ENCODE measurements at places on chromosomes 4 and X.

DNA sequence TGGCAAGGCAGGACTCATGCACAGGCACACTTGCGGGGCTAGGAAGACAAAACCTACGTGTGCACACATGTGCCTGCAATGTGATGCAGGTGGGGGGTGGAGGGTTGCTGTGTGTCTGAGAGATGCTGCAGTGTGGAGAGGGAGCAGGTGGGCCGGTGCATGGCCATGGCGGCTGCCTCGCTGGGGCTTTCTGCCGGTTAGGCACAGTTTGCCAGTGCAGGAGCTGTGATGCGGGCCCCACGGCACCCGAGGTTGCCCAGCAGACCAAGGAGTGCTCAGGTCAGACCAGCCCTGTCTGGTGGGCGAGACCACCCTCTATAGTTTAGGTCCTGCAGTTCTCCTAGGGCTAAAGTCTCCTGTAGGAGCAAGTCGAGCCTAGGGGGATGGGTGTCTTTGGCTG lies 4.4 kb upstream of the AFM start:
- no peak for DNase-seq

DNA sequence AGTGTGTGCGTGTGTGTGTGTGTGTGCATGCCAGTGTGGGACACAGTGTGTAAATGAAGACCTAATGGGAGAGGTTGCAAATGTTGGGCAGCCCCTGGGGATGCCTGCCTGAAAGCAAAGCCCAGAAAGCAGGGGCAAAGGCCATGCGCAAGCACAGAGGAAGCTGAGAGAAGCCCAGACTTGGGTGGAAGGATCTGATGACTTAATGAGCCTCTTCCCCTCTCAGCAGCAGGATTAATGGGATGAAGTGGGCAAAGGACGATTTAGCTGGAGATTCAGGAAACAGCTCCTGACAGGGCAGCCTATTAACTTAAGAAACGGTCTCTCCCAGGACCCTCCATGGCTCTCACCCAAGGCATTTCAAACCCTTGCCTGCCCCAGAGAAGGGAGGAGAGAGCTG lies 107.3 kb downstream of the EFNB1 start:
- DNase-seq = no peak

- no peak for DNase-seq
Observed at GRCh38 chr4:95825546-95825945, 14.3 kb upstream of the PDHA2 start.

GRCh38 chrX:2859197-2859797 lies 30.6 kb downstream of the GYG2 start:
- no peak for DNase-seq

GRCh38 chr4:6900956-6901355 lies 8.7 kb upstream of the TBC1D14 start:
- DNase-seq = no peak

DNA sequence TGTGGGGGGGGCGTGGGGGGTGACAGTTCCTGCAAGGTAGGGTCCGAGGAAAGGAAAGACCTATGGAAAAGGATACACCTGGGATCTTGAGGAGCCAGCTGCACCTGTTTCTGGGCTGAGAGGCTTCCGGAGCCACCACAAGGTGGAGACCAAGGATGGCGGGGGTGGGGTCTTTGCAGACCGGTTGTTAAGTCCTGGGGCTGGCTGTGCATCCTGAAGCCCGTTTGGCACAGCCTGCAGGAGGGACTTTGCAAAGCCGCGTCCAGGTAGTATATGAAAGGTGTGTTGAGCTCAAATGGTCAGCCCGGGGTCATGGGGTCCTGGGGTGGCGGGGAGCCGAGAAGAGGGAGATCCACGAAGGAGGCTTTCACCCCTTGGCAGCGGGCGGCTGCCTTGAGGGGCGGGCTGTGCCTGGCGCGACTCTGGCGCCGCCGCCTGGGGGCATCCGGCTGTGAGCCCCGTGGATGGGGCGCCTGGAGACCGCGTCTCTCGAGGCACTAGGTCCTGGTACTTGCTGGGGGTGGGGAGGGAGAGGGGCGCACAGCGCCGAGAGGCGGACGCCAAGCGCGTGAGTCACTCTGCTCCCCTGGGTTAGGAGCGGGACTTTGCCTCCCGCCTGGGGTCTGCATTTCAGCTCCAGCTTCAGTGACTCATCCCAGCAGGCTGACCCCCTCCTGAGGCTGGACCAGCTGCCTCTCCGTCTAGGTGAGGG lies 58.2 kb upstream of the DYNLT3 start:
- no peak for DNase-seq

DNA sequence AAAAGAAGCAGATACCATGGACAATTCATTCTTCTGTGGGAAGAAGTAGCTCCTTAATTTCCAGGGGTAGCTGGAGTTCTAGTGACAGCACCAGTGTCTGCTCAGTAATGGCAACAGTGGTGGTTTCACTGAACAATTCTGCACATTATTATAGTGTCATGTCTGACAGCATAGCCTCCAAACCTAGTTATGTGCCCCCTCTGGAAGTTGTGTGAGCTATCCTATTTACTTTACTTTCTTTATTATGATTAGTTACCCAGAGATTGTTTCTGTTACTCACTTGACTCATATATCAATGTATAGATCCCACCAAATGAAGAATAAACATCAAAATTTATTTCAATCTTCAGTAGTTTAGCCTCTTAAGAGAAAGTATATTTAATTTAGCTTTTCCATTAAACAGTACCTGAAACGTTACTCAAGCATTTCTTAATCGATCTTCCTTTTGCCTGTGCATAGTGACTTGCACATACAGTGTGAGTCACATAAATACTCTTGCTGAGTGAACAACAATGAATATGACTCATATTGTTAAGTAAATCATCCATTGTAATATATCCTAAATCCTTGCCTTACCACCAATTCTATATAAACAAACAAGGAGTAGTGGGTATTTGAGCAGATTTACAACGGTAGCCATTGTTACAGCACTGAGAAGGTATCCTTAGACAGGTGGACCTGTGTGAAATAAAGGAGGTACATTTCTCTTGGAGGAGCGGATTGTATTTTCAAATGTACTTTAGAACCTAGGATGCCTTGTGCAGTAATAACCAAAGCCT lies 534.7 kb downstream of the ANKRD50 start:
- no peak for DNase-seq

DNA sequence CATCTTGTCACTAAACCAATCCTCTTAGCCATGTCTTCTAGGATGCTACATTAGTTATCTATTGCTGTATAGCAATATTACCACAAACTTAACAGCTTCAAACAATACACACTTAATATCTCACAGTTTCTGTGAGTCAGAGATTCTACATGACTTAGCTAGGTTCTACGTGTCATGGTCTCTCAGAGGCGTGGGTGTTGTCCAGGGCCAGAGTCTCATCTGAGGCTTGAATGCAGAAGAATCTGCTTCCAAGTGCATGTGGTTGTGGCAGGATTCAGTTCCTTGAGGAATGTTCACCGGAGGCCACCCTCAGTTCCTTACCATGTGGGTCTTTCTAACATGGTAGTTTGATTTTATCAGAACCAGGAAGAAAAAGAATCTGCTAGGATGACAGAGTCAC lies 26.4 kb downstream of the PPP1R2C start:
- DNase-seq = no peak

DNA sequence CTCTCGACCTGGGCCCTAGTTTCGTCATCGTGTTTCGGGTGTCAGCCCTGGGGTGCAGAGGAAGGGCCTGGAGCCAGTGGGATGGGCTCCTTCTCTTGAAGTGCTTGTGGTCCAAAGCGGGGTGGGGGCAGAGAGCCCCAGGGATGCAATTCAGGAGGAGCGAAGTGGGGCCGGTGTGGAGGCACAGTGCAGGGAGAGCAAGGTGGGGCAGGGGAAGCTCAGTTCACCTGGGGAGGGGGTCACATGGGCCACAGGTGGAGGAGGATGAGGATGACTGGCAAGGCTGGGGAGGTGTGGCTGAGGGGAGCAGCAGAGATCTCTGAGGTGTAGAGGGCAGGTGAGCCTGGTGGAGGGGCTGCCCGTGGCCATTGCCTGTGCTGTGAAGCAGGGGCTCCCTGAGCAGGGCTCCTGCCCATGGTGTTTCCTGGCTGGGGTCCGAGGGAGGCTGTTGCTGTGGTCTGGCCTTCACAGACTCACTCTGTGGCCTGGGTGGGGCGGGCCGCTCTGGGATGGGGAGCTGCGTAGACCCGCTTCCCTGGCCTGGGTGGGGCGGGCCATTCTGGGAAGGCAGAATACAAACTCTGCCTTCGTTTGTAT lies 6.9 kb downstream of the SORCS2 start:
- DNase-seq = peak; percentile 44

GRCh38 chrX:137565921-137566745 lies at the start of gene ZIC3:
Gene ZIC3, plus strand, starts transcription at chrX:137566127. Its CDS starts 565 bp downstream, at chrX:137566692.
- peak; percentile 82 for DNase-seq

DNA sequence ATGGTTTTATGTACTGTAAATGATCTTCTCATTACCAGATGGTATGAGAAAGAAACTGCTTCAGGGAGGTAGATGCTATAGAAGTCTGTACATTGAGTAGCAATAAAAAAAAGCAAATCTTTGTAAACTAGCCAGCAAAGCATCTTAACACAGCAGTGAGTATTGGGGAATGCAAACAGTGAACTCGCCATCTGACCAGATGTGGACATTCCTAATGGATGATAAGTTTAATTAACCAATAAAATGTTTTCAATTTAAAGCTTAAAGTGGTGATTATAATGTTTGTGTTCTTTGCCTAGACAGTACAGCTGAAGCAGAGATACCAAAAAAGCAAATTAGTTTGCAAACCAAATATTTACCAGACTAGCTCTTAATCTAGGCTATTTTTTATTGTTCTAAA lies 1144.2 kb downstream of the FAT4 start:
- DNase-seq = no peak

- DNase-seq = no peak
Observed at GRCh38 chrX:9708086-9708485, 57.6 kb downstream of the GPR143 start.

GRCh38 chr4:119097282-119097900 lies 38.2 kb upstream of the MYOZ2 start:
- no peak for DNase-seq

DNA sequence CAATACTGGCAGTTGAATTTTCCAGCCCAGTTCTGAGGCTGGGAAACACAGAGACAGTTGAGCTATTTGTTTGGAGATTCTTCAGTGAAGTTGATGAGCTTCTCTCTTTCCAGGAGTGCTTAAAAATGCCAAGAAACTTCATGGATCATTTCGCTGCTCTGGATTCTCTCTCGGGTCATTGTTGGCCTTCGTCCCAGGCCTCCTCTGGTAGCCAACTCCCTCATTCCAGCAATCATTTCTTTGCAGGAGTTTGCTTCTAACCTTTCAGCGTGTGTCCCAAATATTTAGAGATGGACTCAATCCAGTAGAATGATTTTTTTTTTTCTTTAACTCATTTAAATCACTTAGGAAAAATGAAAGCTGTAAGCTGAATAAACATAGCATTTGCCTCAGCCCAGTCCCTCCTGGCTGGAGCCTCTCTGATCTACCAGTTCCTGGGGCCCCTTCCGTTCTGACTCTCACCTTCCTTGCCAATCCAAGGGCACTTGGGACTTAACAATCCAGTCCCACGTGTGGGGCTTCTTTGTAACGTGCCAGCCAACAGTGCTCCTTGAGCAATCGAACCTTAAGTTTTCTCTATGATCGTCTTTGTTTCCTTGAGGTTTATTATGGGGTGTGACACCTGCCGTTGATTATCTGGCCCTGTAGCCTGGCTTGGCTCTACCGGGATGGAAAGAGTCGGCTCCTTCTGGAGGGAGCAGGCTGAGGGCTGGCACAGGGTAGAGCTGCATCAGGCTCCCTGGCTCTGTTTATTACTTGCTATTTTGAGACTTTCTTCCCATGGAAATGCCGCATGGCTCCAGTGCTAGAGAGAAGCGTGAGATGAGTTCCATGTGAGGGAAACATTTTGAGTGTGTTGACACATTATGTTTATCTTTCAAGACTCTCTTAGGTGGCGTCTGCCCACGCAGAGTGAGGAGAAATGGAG lies 80.4 kb upstream of the GPC4 start:
- peak; percentile 84 for DNase-seq

- DNase-seq = no peak
Observed at GRCh38 chrX:71632923-71633657, 14.8 kb upstream of the CXCR3 start.

DNA sequence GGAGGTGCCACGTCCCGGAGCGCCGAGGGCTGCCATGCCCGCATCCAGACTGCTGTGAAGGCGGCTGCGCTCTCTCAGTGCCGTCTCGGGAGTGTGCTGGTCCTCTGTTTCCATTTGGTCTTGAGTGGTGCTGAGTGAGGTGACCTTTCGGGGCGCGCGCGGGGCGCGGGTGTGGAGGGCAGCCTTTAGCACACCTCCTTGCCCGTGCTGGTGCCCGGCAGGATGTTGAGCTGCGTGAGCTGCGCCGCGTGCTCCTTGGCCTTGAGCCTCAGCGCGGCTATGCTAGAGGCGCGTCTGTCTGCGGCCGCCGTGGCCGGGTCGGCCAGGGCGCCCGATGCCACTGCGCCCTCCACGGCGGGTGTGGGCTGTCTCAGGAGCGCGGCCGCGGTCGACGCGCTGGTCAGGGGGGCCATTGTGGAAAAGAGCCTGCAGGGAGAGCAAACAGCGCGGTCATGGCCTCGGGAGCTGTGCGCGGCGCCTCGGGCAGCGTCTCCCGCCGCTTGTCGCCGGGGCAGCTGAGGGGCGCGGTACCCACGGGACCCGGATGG lies 11.2 kb downstream of the ARX start:
- no peak for DNase-seq

GRCh38 chr4:137649711-137650450 lies 117.6 kb upstream of the PCDH18 start:
- DNase-seq = no peak

DNA sequence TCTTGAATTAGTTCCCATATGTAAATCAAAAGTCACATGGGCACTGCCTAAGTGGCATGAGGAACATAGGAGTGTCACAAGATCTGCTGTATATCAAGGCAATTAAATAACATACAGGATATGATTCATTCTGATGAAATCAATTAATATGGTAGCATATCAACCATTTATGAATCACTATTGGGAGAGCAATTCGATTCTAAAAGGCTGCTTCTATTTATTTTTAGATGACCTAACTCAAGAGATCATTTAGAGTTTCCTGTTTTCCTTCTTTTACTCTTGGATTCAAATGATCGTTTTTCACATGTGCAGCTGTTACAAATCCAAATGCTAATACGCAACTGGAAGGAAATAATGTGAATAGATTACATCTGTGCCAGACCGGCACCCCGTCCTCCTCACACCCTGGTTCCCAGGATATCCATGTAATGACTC lies 81.9 kb downstream of the HCCS start:
- DNase-seq = no peak

- DNase-seq = no peak
Observed at GRCh38 chrX:73563738-73564068, 706 bp downstream of the CHIC1 start.

GRCh38 chr4:81845761-81846160 lies 374.1 kb upstream of the RASGEF1B start:
- DNase-seq = no peak

Measured in right forelimb (tissue), 1 donor.